ENCODE measurements at places on chromosomes 4 and X.

DNA sequence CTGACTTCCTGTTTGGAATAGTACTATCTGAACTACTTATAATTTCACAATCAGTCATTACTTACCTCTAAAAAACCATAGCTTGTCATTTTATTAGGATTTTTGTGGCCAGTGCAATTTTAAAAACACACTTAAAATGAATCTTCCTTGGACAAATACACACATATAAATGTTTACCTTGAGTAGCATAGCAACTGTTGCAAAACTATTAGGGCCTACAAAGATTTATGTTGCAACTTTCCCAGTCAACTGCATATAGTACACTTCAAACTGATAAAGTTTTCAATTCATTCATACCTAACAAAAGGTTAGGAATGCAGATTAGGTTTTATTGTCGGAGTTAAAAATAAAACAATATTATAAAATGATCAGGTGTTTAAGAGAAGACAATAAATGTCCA is 193.0 kb downstream of the PDGFC start:
- no peak for DNase-seq

GRCh38 chr4:183986971-183987946 is 82.2 kb downstream of the STOX2 start:
- peak; percentile 74 for DNase-seq

DNA sequence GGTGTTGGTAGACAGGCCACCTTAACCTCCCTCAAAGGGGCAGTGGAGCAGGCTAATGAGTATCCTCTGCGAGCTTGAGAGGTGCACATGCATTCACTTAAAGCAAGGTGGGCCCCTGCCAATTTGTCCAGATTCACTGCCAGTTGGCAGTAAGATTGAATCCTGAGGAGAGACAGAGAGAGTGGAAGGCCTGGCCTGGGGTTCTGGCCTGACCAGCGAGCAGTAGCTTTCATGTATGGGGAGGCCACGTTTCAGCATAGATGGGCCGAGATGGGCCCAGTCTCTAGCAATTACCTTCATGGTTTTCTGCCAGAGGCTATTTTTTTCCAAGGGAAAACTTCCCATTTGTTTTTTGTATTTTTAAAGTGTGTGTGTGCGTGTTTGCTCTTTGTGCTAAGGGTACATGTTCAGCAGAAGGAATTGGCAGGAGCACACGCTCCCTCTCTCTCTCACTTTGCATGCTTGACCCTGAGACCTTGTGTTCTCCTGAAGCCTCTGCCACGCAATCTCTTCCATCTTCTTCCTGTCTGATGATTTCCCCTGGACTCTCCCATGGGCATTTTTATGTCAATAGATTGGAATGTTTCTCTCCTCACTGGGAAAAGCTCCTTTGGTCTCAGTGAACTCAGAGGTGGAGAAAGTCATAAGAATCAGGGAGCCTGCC is 215.8 kb upstream of the SFRP2 start:
- peak; percentile 67 for DNase-seq

DNA sequence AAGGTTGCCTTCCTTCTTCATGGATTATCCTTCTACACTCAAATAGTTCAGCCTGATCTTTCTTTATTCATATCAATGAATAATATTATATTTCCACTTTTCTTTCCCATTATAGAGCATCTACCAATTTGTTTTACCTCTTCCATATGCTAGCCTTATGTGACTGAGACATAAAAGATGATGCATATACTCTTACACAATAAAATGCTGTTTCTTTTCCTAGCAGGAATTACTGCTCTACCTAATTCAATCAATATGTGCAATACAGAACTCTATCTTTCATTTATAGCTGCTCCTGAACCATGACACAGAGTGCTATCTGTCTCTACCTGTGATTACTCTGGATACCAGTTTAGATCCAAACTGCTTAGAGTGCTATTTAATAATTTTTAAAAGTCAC is 2334.0 kb downstream of the PCDH7 start:
- no peak for DNase-seq

- no peak for DNase-seq
Observed at GRCh38 chr4:173434231-173434630, 35.3 kb upstream of the SCRG1 start.
